ENCODE measurements at places on chromosomes 1 and 21.
A peak's percentile ranks its signal among the peaks of the same experiment; 100 is the strongest.

- no peak overlapping the region for H3K27ac ChIP-seq
- H3K36me3 ChIP-seq = no peaks in the 10 kb centered on the region
- no peaks in the 10 kb centered on the region for H3K27me3 ChIP-seq
- peaks cover 31% of the 10 kb centered on the region for H3K4me1 ChIP-seq
- DNase-seq = no peak
Observed at GRCh38 chr1:202038688-202039346, 28.4 kb downstream of the ELF3 start.

GRCh38 chr1:101101360-101101759 is 75.8 kb upstream of the DPH5 start:
- no peak for DNase-seq
- H3K4me3 ChIP-seq = no peak overlapping the region
- H3K27me3 ChIP-seq = no peaks in the 10 kb centered on the region
- no peak overlapping the region for H3K27ac ChIP-seq
- H3K4me1 ChIP-seq = no peaks in the 10 kb centered on the region

DNA sequence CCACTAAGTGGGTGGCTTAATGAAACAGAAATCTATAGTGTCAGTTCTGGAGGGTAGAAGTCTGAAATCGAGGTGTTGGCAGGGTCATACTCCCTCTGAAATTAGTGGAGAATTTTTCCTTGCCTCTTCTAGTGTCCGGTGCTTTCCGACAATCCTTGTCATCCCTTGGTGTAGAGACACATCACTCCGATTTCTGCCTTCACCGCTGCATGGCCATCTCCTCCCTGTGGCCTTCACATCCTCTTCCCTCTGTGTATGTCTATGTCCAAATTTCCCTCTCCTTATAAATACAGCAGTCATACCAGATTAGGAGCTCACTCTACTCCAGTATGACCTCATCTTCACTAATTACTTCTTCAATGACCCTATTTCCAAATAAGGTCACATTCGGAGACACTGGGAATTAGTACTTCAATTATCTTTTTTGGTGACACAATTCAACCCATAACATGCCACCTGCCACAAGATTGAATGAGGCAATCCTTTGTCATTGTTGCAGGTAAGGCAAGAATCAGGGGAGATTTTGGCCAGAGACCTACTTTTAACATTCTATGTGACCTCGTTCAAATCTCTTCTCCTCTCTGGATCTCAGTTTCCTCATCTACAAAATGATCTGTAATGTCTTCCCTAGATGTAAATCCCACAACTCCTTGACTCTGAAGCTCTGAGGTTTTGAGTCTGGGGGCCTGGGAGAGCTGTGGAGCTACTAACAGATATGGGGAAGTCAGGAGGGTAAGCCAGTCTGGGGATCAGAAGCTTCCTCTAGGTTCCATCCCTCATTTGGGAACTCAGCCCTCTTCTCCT is 16.1 kb downstream of the NAV1 start:
- no peaks in the 10 kb centered on the region for H3K4me1 ChIP-seq
- DNase-seq = no peak
- H3K36me3 ChIP-seq = no peaks in the 10 kb centered on the region
- no peak overlapping the region for H3K27ac ChIP-seq
- H3K27me3 ChIP-seq = no peaks in the 10 kb centered on the region

DNA sequence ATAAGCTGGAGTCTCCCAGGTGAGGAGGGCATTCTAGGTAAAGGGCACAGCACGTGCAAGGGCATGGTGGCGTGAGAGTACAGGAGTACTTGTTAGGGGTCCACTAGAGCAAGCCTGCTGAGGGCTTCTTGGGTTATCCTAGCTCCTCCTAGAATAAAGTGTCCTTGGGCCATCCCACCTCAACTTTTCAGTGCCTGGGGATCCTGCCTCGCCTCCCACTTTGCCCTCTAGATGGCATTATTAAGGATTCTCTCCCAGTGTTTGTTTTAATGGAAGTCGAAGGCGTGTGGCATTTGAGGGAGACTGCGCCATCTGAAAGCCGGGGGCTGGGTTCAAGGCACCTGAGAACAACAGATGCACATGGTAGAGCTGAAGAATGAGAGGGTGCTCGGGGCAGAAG is 74.5 kb upstream of the SELENON start:
- H3K4me1 ChIP-seq = peaks cover 20% of the 10 kb centered on the region
- H3K4me3 ChIP-seq = no peak overlapping the region
- no peaks in the 10 kb centered on the region for H3K36me3 ChIP-seq
- no peak overlapping the region for H3K27ac ChIP-seq
- no peak for DNase-seq
- no peaks in the 10 kb centered on the region for H3K27me3 ChIP-seq

GRCh38 chr1:11761988-11762406 is at the start of gene C1orf167:
C1orf167 (plus strand) TSS chr1:11762193; CDS start chr1:11764401, 2,208 bp downstream.
- H3K4me1 ChIP-seq = no peaks in the 10 kb centered on the region
- H3K27ac ChIP-seq = no peak within 1 kb of the TSS
- no peaks in the 10 kb centered on the region for H3K36me3 ChIP-seq
- H3K27me3 ChIP-seq = no peaks in the 10 kb centered on the region
- H3K4me3 ChIP-seq = no peak within 1 kb of the TSS
- no peak for DNase-seq

GRCh38 chr1:93194231-93194990 is 13.9 kb downstream of the CCDC18 start:
- H3K4me3 ChIP-seq = no peak overlapping the region
- H3K36me3 ChIP-seq = no peaks in the 10 kb centered on the region
- H3K27me3 ChIP-seq = no peaks in the 10 kb centered on the region
- H3K4me1 ChIP-seq = no peaks in the 10 kb centered on the region

DNA sequence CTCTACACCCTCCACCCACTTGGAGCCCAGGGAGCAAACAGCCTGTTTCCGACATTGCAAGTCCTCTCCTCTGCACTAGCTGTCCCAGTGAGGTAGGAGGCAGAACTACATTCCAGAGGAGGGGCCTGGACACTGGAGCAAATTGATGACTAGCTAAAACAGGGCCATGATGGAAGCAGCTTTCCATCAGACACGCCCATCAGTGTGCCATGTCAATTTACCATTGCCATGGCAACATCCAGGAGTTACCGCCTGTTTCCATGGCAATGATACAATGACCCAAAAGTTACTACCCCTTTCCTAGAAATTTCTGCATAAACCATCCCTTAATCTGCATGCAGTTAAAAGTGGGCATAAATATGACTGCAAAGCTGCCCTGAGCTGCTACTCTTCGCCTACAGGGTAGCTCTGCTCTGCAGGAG is 647.1 kb downstream of the PTPRU start:
- H3K4me3 ChIP-seq = no peak overlapping the region
- no peak overlapping the region for H3K27ac ChIP-seq
- H3K27me3 ChIP-seq = no peaks in the 10 kb centered on the region
- H3K36me3 ChIP-seq = no peaks in the 10 kb centered on the region
- DNase-seq = no peak
- no peaks in the 10 kb centered on the region for H3K4me1 ChIP-seq

- no peaks in the 10 kb centered on the region for H3K4me1 ChIP-seq
- no peak for DNase-seq
- H3K27me3 ChIP-seq = no peaks in the 10 kb centered on the region
- no peak overlapping the region for H3K4me3 ChIP-seq
Observed at GRCh38 chr1:65247419-65248359, 61.7 kb upstream of the DNAJC6 start.

DNA sequence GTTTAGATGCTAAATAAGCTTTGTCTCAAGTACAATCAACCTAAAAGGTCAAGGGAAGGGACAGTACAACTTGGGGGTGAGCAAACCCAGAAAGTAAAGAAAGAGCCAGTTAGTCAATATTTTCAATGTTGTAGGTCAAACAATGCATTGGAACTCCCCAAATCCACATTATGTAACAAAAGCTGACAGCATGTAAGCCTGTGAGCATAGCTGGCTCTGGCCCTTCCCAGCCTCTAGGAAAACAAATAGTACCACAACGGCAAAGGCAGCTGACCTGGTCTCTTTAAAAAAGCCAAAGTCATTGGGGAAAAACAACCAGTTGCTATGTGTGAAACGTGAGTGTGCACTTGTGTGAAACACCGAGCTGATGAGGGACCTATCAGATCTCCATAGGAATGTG is 3.4 kb downstream of the CBR1 start:
- no peaks in the 10 kb centered on the region for H3K27me3 ChIP-seq
- no peak overlapping the region for H3K4me3 ChIP-seq
- H3K4me1 ChIP-seq = peaks cover 33% of the 10 kb centered on the region

DNA sequence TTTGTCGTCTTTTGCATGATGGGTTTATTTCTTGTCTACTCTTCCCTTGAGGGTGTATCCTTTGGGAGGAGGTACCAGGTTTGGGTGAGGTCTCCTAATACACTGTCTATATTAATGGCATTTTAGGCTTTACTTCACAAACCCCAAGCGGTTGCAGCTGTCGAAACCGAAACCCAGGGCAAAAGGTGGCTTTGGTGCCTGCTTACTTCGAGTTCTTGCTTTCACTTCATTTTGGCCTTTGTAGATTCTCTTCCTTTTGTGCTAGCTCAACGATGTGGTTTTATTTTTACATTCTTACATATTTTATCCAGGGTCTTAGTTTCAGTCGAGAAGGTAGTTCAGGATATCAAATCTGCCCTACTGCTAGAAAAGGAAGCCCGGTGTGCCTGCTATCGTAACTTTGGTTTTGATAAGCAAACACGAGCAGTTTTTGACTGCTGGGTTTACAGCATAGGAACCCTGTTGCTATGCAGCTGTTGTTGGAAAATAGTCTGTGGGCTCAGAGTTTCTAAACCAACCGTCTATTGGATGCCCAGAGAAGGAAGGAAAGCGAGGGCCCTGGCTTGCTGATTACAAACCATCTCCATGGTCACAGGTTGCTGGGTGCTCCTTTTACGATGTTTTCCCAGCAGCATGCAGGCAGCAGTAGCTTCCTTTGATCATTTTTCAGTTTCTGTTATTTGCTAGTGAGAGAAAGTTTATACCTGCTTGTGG is 9.8 kb upstream of the TSPAN2 start:
- H3K27ac ChIP-seq = peak overlapping the region; percentile 17
- no peaks in the 10 kb centered on the region for H3K36me3 ChIP-seq
- no peaks in the 10 kb centered on the region for H3K4me1 ChIP-seq
- H3K4me3 ChIP-seq = peak overlapping the region; percentile 14

GRCh38 chr1:3522564-3523265 is 68.2 kb downstream of the ARHGEF16 start:
- no peak for DNase-seq
- H3K27ac ChIP-seq = no peak overlapping the region
- no peaks in the 10 kb centered on the region for H3K36me3 ChIP-seq
- H3K4me3 ChIP-seq = no peak overlapping the region
- no peaks in the 10 kb centered on the region for H3K27me3 ChIP-seq

DNA sequence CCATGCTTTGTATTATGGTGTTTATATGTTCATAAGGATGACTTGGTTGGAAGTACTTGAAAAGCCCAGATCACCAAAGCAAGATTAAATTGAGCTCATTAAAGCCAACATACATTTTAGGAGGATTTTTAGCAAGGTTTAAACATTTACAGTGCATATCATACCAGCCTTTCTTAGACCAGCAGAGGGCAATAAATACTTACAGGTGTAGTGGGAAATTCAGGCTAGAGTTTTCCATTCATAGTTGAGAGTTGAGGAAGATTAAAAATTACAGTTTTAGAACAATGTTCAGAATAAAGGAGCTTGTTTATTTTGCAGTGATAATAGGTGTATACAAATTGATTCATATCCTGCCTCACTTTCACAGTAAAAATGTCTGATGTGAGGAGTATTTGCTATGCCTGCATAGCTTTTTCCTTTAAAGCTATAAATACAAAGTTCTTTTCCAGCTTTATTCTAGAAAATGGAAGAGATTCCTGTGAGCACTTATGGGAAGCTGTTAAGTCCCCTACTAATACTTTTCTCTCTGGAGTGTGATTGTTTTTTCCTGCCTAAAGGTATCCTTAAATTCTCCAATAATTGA is 35.3 kb downstream of the DTL start:
- H3K4me1 ChIP-seq = no peaks in the 10 kb centered on the region
- no peak overlapping the region for H3K4me3 ChIP-seq
- no peaks in the 10 kb centered on the region for H3K36me3 ChIP-seq
- no peak for DNase-seq
- no peaks in the 10 kb centered on the region for H3K27me3 ChIP-seq

- H3K4me1 ChIP-seq = peaks cover 12% of the 10 kb centered on the region
- no peaks in the 10 kb centered on the region for H3K27me3 ChIP-seq
- no peak for DNase-seq
- H3K27ac ChIP-seq = no peak overlapping the region
Observed at GRCh38 chr1:68198752-68199151, 33.6 kb downstream of the WLS start.

DNA sequence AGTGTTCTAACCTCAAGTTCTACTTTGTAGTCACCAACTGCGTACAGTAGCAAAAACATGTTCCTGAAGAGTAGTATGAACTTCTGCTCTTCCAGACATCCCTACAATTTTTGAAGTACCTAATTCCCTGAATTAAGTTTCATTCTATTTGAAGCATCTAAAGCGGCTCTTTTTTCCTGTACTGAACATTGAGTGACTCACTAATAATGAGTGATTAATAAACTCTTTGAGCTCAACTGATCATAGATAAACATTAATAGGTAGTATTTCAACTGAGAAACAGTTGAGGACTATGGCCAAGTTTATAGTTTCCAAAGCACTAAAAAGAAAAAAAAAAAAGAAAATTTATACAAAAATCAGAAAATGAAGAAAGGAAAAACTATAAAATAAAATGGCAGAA is 683.1 kb downstream of the LTN1 start:
- no peaks in the 10 kb centered on the region for H3K27me3 ChIP-seq
- no peak overlapping the region for H3K27ac ChIP-seq
- DNase-seq = no peak
- H3K4me1 ChIP-seq = no peaks in the 10 kb centered on the region

DNA sequence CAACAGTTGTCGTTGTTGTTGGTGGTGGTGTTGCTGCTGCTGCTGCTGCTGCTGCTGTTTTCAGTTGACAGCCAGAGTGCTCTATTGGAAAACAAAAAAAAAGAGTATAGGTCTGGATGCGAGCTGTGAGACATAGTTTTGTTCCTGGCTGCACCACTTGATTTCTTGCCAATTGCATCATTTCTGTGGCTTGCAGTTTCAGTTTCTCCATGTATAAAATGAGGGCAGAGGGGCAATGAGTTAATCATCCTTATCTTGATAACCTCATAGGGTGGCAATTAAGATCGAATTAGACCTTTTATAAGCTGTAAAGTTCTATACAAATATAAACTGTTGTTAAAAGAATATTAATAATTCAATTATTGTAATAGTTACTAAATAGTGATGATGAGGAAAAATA is 156.7 kb downstream of the DMRTA2 start:
- H3K4me3 ChIP-seq = no peak overlapping the region
- no peaks in the 10 kb centered on the region for H3K36me3 ChIP-seq
- H3K27me3 ChIP-seq = no peaks in the 10 kb centered on the region
- no peaks in the 10 kb centered on the region for H3K4me1 ChIP-seq
- DNase-seq = no peak

GRCh38 chr1:21270086-21270689 is 20.1 kb downstream of the ECE1 start:
- peak overlapping the region; percentile 41 for H3K27ac ChIP-seq
- no peaks in the 10 kb centered on the region for H3K27me3 ChIP-seq
- DNase-seq = peak; percentile 66
- H3K36me3 ChIP-seq = no peaks in the 10 kb centered on the region
- H3K4me1 ChIP-seq = no peaks in the 10 kb centered on the region

GRCh38 chr1:62774971-62775595 is 8.8 kb upstream of the ATG4C start:
- no peaks in the 10 kb centered on the region for H3K4me1 ChIP-seq
- H3K27me3 ChIP-seq = no peaks in the 10 kb centered on the region
- no peaks in the 10 kb centered on the region for H3K36me3 ChIP-seq
- DNase-seq = no peak
- H3K27ac ChIP-seq = no peak overlapping the region

- H3K4me1 ChIP-seq = no peaks in the 10 kb centered on the region
- no peaks in the 10 kb centered on the region for H3K27me3 ChIP-seq
- DNase-seq = peak; percentile 81
- no peaks in the 10 kb centered on the region for H3K36me3 ChIP-seq
- peak overlapping the region; percentile 64 for H3K27ac ChIP-seq
- no peak overlapping the region for H3K4me3 ChIP-seq
Observed at GRCh38 chr1:214316593-214316992, 35.6 kb downstream of the SMYD2 start.

Measured in right lobe of liver (tissue), 6 donors.